H4 (cell line): ENCODE measurements at places on chromosomes 3 and 15. TPM values are rescaled to one million over a fixed set of nuclear protein-coding genes. Genes with fewer than 3 reads are reported as not detected.

- no peak for DNase-seq
These were observed 117.0 kb downstream of the SMAD6 start for GRCh38 chr15:66819084-66819483.

- peak; percentile 88 for DNase-seq
These were observed 894 bp upstream of the TM4SF4 start for GRCh38 chr3:149473357-149474249.

- DNase-seq: no peak
These were observed 47.5 kb downstream of the PRTG start for GRCh38 chr15:55695432-55695831.

DNA sequence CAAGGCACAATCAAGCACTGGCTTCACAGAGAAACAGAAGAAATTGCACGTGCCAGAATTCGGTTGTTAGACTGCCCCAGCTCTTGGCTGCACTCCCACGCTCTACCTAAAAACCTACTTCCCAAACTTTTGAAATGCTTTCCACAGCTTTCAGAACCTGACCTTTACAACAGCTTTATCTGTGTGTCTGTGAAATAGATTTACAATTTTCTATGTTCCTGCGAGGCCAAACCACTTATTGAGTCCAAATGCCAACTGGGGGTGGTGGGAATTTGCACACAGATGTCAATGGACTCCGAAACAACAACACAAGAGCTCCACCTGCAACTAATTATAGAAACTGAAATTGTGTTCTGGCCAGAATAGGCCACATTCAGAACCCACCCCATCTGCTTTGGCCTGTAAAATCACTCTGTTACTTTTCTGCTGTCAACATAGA, 44.6 kb downstream of the ERC2 start:
- no peak for DNase-seq

- DNase-seq: no peak
These were observed 7.3 kb downstream of the CCDC14 start for GRCh38 chr3:123953735-123954134.

- DNase-seq: no peak
These were observed 65.5 kb upstream of the SLC7A14 start for GRCh38 chr3:170651260-170651845.

- DNase-seq: no peak
These were observed 216.6 kb downstream of the SUCLG2 start for GRCh38 chr3:67437789-67438188.

GRCh38 chr3:173214576-173214975, 73.5 kb upstream of the SPATA16 start:
- no peak for DNase-seq

DNA sequence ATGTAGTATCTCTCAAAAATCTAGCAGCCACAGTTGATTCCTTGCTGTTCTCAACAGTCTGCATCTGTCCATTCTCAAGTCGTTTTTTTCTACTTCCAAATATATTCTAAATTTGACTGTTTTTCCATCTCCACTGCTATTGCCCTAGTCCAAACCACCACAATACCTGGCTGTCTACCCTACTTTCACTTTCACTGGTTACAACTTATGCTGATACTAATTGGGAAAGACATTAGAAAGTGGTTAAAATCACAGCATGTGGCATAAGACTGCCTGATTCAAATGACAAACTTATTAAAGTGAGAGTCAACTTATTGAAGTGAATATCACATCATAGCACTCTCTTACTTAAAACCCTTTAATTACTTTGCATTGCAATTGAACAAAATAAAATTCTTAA, 72.6 kb downstream of the CHST2 start:
- no peak for DNase-seq

- DNase-seq: no peak
These were observed 29.5 kb upstream of the NRROS start for GRCh38 chr3:196609805-196610515.

- no peak for DNase-seq
These were observed 178.0 kb upstream of the P2RY1 start for GRCh38 chr3:152656972-152657355.

DNA sequence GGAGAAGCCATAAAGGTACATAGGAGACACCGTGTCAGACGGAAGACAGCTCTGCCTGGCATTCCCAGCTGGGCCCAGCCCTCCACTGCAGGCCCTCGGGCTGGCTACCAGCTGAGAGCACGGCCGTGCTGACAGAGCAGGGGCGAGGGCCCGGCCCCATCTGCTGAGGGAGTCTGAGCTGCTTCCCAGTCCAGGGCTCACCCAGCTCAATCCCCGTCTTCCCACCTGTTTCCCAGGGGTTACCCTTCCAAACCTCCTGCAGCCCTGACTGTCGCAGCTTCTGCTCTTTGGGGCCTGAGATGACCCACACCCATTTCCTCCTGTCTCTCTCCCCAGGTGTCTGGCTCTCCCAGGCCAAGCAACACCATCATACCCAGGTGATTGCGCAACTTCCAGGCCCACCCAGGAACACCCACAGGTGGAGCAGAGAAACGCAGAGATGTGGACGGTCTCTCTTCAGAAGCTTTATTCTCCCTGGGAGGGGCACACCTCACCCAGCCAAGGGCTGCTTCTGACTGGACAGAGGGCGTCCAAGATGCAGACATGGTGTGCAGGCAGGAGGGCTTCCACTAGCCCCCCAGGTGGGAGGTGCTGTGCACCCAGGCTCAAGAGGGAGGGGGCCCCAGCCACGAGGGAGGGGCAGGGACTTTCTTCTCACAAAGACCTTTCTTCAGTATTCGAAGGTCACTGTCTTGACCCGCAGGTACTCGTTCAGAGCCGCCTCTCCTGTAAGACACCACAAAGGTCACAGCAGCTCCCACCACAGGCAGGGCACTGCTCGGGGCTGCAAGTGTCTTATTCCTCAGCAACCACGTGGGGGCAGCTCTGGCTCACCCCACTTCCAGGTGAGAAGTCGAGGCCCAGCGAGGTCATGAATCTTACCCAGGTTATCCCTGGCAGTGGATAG, 19.4 kb upstream of the SLC41A3 start:
- no peak for DNase-seq

DNA sequence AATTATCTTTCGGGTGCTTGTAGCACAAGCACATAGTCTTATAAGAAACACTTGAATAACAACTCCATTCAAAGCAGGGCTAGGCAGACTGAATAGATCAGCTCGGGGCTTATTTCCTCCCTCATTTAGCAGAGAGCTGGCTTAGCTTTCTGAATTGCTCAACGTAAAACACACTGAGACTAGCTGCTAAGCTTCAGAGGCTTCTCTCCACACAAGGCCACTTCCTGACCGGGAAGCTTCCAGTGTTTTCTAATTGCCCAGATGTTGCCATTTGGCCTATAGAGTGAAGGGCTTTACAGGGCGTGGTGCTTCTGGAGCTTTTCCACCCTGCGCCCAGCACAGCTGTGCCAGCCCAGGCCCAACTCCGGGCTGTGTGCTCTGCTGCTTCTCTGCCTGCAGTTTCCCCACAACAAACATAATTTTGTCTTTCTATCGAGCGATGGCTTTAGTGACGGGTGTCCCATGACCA, 16.6 kb downstream of the FAM240A start:
- no peak for DNase-seq

GRCh38 chr15:23570486-23570885, 5.0 kb downstream of the MKRN3 start:
- DNase-seq: no peak

- DNase-seq: peak; percentile 20
These were observed at the start of gene SPRED1 for GRCh38 chr15:38252481-38253350. TSS of gene SPRED1 (plus strand) at chr15:38252836. CDS start at chr15:38253186, 350 bp downstream.

GRCh38 chr3:52240059-52240885, 1.3 kb upstream of the TWF2 start:
- DNase-seq: peak; percentile 85

- DNase-seq: peak; percentile 51
These were observed 1.4 kb downstream of the ATOSA start for GRCh38 chr15:52677593-52678467.

DNA sequence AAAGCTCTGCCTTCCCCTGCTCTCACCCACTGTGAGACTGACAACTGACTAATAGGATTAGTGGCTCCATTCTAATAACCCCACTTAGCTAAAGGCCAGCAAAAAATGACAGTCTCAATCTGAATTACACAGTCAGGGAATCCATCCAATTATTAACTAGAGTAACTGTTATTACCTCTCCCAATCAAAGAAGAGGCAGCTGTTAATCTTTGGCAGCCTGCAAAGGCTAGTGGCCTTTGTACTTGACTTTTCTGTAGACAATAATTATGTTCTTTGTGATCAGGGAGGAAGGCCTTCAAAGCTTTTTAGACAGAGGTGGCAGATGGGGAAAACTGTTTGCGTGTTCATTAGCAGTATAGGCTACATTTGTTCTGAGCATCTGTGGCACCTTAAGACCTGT, 177.7 kb downstream of the ISL2 start:
- no peak for DNase-seq

The GP5 gene
- total RNA-seq: not detected in 2 replicates

The FGF12 gene
- total RNA-seq: 0.31 and 4.4 TPM in 2 replicates

The CLRN1 gene
- not detected in 2 replicates for total RNA-seq

The CISH gene
- total RNA-seq: 0.23 and 1.3 TPM in 2 replicates

The CCDC54 gene
- total RNA-seq: not detected in 2 replicates

The TAGLN3 gene
- total RNA-seq: not detected in 2 replicates

The ITIH3 gene
- total RNA-seq: not detected in 2 replicates

The C3orf18 gene
- total RNA-seq: 0.41 and 0.68 TPM in 2 replicates

The ZNF502 gene
- total RNA-seq: 1.0 and 2.1 TPM in 2 replicates

The RASL12 gene
- 0.04 and 0.25 TPM in 2 replicates for total RNA-seq
